Stimulated activated CD8-positive, alpha-beta memory T cell treated with anti-CD3 and anti-CD28 coated beads, Interleukin-2, amount 100 ng/mL, for 48 hours (primary cell): ENCODE measurements at places on chromosomes 6 and 20.

DNA sequence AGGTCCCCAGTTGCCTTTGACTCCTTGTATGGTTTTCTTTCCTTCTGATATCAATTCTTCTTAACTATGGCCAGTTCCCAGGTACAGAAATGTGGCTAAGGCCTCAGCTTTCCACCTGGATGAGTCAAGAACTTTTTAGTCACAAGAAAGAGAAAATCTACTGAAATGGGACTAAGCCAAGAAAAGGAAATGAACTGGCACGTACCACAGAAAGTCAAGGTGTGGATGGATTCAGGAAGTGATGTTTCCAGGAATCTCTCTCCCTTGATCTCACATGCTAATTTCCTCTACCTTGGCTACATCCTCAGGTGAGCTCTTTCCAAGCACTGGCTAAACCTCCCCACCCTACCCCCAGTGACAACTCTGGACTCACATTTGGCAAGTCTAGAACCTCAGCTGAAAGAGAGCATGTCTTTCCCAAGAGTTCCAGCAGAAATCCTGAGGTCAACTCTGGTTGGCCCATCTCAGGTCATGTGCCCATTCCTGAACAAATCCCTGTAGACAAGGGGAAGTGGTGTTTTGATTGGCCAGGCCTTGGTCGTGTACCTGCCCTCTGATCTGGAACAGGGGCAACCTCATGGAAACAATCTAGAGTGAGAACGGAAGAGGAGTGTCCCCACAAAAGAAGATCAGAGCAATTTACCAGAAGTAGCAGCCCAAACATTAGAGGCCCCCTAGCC is 205.3 kb downstream of the NFATC2 start:
- DNase-seq, result no peak

DNA sequence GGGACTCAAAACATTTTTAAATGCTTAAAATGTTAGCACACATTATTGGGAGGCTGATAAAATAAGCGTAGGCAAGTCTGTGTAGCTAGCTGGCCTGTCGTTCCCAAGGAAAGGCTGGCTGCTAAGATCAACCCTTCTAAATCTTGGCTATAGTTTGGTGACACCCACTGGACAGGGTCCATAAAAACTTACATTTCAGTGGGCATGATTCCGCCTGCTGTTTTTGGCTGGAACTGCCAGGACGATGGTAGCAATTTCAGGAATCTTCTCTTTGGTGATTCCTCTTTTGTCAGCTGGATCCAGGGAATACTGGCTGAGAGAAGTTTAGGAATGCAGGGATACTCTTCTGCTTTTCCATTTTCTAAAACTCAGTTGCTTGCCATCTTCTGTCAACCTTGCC is 162.2 kb downstream of the NKAIN2 start:
- DNase-seq, result no peak

DNA sequence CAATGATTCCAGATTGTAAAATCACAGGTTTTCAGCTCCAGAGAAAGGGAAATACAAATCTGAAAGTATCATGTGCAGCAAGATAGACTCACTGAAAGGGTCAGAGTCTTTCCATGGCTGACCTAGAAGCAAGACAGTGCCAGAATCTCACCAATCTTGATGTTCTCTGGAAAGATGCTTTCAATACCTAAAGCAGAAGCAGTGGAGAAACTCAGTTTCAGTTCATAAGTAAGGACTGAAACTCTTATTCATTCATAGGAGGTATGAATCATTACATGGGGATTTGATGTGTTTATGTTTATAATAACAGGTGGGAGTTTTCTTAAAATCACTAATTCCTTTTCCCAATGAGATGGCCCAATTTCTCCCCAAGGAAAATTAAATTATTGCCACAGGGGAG is 42.5 kb downstream of the SLC2A12 start:
- DNase-seq, result no peak

DNA sequence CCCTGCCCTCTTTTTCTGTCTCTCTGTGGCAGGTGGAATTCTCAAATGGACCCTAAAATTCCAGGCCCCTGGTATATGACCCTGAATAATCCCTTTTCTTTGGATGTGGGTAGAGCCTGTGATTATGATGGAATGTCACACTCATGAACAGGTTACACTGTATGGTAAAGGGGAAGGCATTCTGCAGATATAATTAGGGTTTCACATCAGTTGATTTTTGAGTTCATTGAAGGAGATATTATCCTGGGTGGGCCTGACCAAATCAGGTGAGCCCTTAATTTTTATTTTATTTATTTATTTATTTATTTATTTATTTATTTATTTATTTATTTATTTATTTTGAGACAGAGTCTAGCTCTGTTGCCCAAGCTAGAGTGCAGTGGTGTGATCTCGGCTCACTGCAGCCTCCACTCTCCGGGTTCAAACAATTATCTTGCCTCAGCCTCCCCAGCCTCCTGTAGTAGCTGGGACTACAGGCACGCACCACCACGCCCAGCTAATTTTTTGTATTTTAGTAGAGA is 13.7 kb upstream of the STMND1 start:
- no peak for DNase-seq

GRCh38 chr6:71346334-71346694 is 57.7 kb downstream of the OGFRL1 start:
- DNase-seq, result no peak

DNA sequence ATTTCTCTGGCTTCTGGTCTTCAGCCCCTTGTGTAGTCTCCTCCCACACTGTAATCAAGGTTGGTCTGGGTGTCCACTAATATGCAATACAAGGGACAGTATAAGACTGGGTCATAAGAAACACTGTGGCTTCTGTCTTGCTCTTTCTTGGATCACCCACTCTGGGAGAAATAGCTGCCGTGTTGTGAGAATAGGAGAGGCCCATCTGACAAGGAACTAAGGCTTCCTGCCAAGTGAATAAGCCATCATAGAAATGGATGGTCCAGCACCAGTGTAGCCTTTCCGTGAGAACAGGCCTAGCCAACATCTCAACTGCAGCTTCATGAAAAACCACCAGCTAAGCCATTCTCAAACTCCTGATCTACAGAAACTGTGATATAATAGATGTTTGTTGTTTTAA is 23.3 kb downstream of the BAG2 start:
- DNase-seq, result no peak

- no peak for DNase-seq
These were observed 96.0 kb downstream of the PSMB1 start for GRCh38 chr6:170456886-170457698.

GRCh38 chr6:106974999-106975737 is 639 bp upstream of the CD24 start:
- no peak for DNase-seq

DNA sequence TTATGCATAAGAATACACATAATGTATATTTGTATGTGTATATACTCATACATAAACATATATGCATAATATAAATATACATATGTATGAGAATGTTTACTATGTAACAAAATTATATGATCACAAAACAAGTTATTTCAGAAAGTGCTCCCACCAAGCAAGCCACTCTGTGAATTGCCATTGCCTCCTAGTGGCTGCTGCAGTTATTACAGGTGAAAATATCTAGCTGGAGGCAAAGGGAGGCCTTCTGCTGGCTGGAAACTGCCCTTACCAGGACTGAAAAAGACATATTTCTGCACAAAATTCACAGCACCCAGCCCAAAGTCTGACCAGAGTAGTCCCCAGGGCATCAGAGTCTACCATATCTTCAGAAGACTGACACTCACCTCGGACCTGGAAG is 14.4 kb upstream of the ADAM33 start:
- DNase-seq, result no peak

- no peak for DNase-seq
These were observed 79.1 kb upstream of the PTPN1 start for GRCh38 chr20:50431066-50431450.

GRCh38 chr6:73728548-73729205 is 32.7 kb downstream of the CD109 start:
- DNase-seq, result no peak

- DNase-seq, result no peak
These were observed 484.9 kb downstream of the EPM2A start for GRCh38 chr6:145250436-145250835.

- no peak for DNase-seq
These were observed 16.9 kb upstream of the GSTA4 start for GRCh38 chr6:53011979-53012378.

GRCh38 chr6:69868961-69869360 is 2.6 kb downstream of the COL19A1 start:
- no peak for DNase-seq

DNA sequence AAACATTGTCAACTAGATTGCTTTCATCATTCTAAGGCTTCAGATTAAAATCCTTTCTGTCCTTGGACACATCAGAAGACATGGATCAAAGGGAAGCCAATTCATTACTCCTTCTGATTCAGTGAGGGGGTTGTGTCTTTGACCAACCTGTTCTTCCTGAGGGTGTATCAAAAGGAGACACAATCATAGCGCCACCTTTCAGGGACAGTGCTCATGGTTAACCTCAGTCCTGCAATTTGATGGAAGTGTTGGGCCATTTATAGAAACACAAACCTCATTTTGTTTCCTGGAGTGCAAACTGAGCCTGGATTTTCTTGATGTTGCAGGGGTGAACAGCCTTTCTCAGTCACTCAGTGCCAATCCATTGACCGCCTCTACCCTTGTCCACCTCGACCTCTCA is 163.9 kb upstream of the SCGN start:
- DNase-seq, result no peak

- DNase-seq, result no peak
These were observed 75.3 kb downstream of the TNFRSF21 start for GRCh38 chr6:47234266-47234933.

DNA sequence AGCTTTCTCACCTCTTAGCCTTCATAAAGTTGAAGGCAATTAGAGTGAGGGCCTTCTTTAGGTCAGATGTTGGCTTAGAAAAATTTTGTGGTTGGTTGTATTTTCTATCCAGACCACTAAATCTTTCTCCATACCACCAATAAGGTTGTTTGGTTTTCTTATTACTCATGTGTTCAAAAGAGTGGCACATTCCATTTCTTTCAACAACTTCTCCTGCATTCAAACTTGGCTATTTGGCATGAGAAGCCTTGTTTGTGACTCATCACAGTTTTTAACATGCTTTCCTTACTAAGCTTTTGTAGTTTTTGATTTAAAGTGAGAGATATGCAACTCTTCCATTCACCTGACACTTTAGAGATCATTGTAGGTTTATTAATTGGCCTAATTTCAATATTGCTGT is 949.6 kb downstream of the TBC1D32 start:
- no peak for DNase-seq
